ENCODE measurements at places on chromosomes 7 and 10.

DNA sequence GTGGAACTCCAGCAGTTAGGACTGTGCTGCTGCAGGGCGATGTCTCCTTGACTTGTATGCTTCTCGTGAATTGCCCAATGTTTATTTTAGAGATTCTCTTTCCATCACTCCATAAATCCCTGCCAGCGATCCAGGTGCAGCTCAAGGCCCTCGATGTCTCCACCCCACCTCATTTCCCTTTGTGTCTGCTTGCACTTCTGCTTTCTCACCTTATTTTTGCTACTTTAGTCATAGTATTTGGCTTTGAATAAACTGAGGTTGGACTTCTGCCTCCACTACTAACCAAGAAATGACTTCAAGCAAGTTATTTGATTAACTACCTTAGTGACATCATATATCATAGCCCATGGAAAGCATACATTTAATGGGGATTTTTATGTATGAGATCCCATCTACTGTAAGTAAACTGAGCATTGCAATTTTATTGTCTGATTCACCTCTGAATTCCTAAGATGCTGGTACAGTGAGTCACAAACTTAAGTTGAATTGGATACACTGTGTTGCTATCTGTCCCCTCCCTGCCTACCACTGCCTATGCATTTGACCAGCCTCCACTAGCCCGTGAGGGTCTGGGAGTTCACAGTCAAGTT, 255.8 kb downstream of the ABCA13 start:
- ATAC-seq: no peak

DNA sequence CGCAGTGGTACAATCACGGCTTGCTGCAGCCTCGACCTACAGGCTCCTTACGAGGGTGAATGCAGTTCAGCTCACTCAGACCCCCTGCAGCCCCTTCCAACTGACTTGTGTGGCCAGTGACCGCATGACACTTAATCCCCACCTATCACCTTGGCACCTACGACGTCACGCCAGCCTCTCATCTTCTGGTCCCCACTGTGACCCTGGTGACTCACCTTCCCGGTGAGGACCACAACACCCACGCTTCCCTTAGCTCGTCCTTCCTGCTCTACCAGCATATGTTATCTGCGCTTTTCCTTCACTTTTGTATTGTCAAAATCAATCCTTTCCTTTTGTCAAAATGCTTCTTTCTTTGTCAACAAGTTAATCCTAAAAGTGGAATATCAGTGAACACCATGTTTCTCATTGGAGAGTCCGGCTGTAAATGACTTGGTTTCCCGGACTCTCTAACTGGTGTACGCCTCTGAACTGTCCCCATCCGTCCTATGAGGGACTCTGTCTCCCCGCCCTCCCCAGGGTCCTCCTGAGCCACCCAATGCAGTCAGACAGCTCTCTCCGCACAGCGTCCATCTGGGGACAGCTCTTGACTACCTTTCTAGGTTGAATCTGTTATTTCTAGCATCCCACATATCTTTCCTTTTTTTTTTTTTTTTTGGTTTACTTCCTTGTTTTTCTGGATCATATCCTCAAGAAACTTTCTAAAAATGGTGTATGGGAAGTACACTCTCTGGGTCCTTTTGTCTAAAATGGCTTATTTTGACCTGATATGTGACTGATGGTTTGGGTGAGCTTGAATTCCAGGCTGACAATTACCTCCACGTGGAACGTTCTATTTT, 37.3 kb downstream of the CFAP46 start:
- ATAC-seq: peak; percentile 48

DNA sequence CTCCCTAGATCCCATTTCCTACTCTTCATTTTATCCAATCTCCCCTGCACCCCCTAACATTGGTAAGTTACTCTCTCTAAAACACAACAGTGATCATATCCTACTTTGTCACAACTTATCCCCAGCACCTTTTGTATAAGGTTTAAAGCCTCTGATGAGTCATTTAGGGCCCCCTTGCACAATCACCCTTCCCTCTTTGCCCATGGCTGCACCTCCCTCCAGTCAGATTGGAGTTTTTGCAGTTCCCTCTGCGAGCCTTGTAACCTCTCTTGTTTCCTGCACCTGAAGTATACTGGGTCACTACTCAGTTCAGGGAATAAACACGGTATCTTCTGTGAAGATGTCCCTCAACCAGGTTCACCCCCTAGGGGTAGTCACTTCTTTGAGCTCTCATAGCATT, 55.9 kb upstream of the ADRB1 start:
- no peak for ATAC-seq

DNA sequence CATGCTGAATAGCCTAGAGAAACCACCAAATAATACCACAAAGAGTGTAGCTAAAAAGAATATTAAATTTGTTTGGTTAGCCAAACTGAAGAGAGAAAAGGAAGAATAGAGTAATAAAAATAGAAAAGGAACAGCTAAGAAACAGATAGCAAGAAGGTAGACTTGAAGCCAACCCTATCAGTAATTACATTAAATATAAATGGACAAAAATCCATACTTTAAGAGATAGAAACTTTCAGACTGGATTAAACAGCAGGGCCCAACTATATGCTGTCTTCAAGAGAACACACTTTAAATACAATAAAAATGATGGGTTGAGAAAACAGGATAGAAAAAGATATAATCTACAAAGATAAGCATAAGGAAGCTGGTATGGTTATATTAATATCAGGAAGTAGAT, 31.2 kb downstream of the IL2RA start:
- no peak for ATAC-seq

GRCh38 chr10:57535306-57535705, 732.4 kb downstream of the IPMK start:
- no peak for ATAC-seq

GRCh38 chr7:25405736-25406135, 177.4 kb upstream of the NPVF start:
- ATAC-seq: no peak

- ATAC-seq: no peak
These were observed 108.9 kb upstream of the NAMPT start for GRCh38 chr7:106393564-106394251.

GRCh38 chr10:76839276-76839675, 798.3 kb downstream of the KCNMA1 start:
- no peak for ATAC-seq

DNA sequence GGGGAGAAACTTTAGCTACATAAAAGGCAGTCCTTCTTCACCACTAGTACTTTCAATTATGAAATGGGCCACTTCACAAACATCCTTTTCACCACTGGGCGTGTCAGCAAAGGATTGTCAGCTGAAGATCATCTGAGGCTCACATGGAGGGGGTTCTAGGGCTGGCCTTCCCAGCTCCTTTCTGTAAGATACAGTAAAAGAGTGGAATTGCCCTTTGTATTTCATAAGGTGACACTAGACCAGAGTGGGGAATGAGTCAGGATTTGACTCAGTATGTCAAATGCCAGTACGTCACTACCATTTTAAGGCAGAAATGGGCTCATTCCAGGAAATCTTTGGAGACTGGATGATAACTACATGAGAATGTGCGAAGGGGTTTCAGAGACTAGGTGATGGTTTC, 21.2 kb upstream of the BLOC1S2 start:
- no peak for ATAC-seq

GRCh38 chr10:75770626-75771081, 339.2 kb downstream of the LRMDA start:
- no peak for ATAC-seq

- no peak for ATAC-seq
These were observed 22.0 kb downstream of the ADRA2A start for GRCh38 chr10:111098679-111099437.

- ATAC-seq: peak; percentile 81
These were observed 74.2 kb downstream of the MALSU1 start for GRCh38 chr7:23373151-23374004.

- no peak for ATAC-seq
These were observed 8.6 kb downstream of the MCMBP start for GRCh38 chr10:119863951-119864565.

DNA sequence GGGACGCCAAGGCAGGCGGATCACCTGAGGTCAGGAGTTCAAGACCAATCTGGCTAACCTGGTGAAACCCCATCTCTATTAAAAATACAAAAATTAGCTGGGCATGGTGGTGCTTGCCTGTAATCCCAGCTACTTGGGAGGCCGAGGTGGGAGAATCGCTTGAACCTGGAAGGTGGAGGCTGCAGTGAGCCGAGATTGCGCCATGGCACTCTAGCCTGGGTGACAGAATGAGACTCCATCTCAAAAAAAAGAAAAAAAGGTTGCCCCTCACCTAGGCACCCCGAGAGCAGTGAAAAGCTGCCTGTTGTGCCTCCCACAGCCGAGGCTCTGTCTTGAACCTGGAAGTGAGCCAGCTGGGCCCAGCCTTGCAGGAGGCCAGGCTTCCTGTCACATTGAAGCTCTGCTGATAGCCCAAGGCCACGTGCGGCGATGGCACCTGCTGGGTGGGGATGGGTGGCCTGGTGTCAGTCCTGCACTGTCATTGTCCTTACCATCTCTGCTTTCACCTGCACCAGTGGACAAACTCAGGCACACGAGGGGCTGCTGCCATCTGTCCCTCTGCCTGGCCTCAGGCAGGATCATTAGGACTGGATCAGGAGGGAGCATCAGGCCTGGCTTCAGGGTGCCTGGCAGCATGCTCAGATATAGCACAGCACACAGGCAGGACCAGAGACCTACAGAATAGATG, 37.8 kb downstream of the DNAJB12 start:
- ATAC-seq: no peak

GRCh38 chr7:152313217-152313616, 122.6 kb downstream of the KMT2C start:
- ATAC-seq: peak; percentile 60

GRCh38 chr10:51047857-51048256, 26.4 kb upstream of the PRKG1 start:
- no peak for ATAC-seq

- no peak for ATAC-seq
These were observed 569.6 kb downstream of the LRMDA start for GRCh38 chr10:76001019-76001418.

DNA sequence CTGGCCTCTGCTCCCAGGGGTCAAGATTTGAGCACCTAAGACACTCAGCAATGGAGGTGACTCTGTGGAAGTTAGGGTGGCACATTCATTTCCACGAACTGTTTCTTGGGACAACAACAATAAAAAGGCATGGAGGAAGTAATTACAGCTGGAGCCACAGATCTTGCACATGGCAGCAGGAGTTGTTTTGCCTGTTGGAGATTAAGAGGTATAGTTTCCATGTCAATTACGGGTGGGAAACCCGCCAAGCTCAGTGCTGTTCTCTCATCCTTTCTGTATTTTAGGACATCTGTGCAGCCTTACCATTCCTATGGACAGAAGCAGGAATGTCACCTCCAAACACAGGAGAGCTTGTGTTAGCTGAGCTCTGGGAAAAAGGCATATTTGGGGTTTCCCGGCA, 201.2 kb downstream of the SNX10 start:
- ATAC-seq: no peak

DNA sequence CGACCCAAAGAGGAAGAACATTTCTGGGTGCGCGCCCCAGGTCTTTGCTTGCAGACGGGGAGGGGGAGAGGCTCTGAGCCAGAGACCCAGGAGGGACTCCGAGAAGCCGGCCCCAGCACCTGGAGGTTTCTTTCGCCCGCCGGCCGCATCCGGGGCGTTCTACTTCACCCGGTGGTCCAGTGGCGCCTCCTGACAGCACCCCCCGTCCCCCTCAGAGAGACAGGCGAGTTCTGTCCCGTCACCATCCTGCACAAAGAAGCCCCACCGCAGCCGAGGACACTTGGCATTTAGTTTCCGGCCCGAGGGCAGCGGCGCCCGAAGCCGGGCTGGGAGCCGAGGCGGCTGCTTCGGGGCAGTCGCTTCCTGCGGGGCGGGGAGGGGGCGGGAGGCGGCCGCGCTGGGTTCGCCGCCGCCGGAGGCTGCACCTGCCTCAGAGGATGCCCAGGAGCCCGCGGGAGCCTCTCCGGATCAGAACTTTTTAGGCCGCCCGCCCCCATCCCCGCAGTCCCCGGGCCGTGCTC, at the start of gene TMEM178B:
TMEM178B (plus strand) TSS at position 424 of the 521 bp plus-strand sequence.
- no peak for ATAC-seq

DNA sequence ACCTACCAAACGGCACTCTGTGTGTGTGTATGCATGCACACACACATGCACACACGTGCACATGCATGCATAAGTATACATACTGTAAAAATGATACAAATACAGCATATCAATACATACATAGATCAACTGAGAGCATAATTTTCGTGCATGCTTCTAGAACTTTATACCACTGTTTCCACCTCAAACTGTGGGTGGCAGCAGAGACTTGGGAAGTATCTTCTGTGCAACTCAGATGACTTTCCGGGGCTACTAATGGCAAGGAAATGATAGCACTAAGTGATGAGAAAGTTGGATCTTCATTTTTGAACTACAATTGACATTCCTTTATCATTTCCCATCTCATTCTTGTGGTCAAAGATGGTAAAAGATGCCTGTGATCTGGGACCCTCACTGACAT, 570.7 kb downstream of the REEP3 start:
- ATAC-seq: no peak

DNA sequence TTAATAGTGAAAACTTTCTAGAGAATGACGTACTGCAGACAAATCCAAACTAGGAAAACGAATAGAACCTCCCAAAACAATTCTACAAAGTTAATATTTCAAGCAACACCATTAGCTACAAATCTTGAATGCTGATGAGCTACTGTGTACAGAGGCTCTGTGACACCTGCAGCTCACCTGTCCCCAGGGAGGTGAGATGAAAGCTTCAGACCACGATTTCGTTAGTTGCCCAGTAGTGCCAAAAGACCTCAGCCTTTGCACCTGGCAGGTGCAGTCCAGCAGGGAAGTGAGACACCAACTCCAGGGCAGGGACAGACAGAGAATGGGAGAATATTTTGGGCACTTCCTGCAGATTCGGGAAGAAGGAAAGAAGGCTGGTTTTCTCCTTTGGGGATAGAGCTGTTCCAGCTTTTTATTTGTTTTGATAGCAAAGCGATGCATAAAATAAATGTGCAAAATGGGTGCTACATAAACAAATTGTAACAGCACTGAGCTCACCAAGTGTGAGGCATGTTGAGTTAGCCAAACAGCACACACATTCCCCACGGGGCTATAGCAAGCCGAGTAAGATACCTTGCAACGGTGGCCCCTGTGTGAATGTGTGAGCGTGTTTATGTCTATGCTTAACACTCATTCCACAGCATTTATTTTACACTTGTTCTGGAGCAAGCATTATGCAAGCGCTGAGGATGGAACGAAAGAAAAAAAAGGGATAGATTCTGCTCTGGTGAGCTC, 1024.8 kb upstream of the AUTS2 start:
- no peak for ATAC-seq

DNA sequence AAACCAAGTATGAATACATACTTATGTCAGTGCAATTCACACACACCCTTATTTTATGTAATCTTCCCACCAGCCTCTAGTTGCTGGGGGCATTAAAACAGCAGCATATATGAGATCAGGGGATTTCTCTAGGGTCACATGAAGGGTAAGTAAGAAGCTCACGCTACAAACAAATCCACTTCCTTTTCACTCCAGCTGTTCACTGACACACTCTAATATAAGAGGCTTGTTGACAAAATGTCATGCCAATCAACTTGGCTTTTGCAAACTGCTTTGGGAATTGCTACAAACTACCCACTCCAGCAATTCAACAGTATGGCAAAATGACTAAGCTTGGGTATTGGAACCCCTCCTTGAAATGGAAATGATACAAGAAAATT, 10.3 kb downstream of the FAM3C start:
- peak; percentile 69 for ATAC-seq

All from activated CD4-positive, CD25-positive, alpha-beta regulatory T cell treated with anti-CD3 and anti-CD28 coated beads, Interleukin-2, amount 50 U/mL, for 24 hours (primary cell).